Gastrocnemius medialis (tissue), 4 donors: ENCODE measurements at places on chromosomes 2 and 18. TPM values are rescaled to one million over a fixed set of nuclear protein-coding genes. Genes with fewer than 3 reads are reported as not detected.
A peak's percentile ranks its signal among the peaks of the same experiment; 100 is the strongest.

DNA sequence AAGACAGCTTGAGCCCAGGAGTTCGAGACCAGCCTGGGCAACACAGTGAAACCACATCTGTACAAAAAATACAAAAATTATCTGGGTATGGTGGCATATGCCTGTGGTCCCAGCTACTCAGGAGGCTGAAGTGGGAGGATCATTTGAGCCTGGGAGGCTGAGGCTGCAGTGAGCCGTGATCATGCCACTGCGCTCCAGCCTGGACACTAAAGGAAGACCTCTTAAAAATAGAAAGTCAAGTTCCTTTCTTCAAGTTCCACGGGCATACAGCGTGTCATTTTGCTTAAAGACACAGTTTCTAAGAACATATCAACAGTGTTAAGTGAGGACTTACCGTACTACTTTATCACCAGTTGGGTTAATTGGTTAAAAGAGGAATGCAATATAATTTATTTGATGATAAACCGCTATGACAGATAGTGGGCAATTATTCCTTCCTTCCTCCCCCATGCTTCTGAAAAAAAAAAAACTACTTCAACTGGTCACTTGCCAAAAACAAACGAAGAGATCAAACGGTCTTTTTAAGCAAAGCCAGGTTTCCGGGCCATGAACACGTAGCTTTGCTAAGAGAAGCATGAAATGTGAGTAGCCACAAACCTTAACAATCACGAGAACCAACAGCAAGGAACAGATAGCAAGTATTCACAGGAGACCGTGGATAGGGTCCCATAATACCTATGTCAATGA, 21.4 kb downstream of the AP1S3 start:
- H3K27me3 ChIP-seq: no peaks in the 10 kb centered on the region
- H3K36me3 ChIP-seq: no peaks in the 10 kb centered on the region
- H3K4me3 ChIP-seq: no peak overlapping the region
- H3K4me1 ChIP-seq: no peaks in the 10 kb centered on the region
- H3K27ac ChIP-seq: no peak overlapping the region

DNA sequence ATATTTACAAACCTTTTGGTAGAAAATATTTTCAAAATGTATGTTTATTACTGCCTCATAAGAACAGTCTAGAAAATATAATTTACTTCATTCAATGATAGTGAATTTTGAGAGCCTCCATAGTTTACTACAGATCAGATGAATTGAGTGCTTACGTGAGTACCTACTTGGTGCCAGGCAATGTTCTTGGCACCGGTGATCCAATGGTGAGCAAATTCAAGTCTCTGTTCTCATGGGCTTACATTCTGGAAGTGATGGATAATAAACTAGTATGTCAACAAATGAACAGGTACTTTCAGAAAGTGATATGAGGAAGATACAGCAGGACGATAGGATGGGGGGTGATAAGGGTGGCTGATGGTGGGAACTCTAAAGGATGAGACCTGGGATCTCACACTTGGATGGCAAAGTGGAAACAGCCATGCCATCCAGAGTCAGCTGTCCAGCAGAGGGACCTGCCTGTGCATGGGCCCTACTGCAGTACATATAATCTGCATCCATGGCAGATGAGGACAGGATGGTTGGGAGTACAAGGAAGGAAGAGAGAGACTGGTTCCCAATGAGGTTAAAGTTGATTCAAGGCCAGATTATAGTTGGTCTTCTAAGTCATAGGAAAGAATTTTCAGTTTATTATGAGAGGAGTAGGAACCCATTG, 277.0 kb downstream of the NEDD4L start:
- H3K36me3 ChIP-seq: no peaks in the 10 kb centered on the region
- no peaks in the 10 kb centered on the region for H3K27me3 ChIP-seq
- DNase-seq: no peak

GRCh38 chr18:40243607-40244006, 1711.4 kb upstream of the PIK3C3 start:
- H3K36me3 ChIP-seq: no peaks in the 10 kb centered on the region
- no peak overlapping the region for H3K27ac ChIP-seq
- no peak for DNase-seq
- no peak overlapping the region for H3K4me3 ChIP-seq
- no peaks in the 10 kb centered on the region for H3K27me3 ChIP-seq

DNA sequence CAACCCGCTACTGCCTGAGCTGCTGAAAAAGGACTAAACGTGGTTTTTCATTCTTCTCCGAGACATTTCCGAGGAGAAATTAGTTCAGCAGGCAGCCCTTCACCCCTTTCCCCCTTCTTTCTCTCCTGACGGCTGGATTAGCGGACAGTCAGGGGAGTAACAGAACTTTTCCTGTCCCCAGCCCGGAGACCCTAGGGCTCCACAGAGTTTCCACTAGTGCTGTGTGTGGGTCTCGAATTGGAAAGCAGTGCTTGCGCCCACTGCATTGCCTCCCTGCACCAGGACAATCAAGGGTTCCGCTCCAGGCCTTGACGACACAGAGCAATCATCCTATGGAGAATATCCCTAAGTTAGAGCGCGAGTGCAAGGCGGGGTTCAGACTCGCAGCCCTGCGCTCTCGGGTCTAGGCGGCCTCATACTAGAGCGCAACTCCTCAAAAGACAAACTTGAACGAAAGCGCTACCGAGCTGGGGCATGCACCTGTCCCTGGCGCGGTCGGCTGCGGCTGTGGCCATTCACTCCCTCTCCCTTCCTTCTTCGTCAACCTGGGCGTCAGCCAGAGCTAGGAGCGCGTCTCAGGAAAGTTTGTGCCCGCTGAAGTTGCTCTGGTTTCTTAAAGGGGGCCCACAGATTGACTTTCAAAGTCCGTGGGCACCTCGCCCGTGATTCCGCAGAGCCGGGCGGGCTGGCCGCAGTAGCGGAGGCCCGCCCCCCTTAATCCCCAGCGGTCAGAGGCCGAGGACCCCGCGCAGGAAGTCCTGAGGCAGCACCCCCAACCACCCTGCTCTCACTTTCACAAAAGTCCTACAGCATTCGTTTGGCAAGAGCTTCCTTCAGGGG, 801 bp downstream of the OSR1 start:
- no peak for DNase-seq
- H3K27me3 ChIP-seq: peaks cover 29% of the 10 kb centered on the region
- peaks cover 13% of the 10 kb centered on the region for H3K4me1 ChIP-seq
- H3K36me3 ChIP-seq: no peaks in the 10 kb centered on the region
- H3K4me3 ChIP-seq: peak overlapping the region; percentile 71

- peak; percentile 88 for DNase-seq
- no peaks in the 10 kb centered on the region for H3K36me3 ChIP-seq
- H3K4me3 ChIP-seq: no peak overlapping the region
- H3K27me3 ChIP-seq: no peaks in the 10 kb centered on the region
- H3K4me1 ChIP-seq: peaks cover 22% of the 10 kb centered on the region
Observed at GRCh38 chr2:127411653-127412369, 6.4 kb upstream of the PROC start.

DNA sequence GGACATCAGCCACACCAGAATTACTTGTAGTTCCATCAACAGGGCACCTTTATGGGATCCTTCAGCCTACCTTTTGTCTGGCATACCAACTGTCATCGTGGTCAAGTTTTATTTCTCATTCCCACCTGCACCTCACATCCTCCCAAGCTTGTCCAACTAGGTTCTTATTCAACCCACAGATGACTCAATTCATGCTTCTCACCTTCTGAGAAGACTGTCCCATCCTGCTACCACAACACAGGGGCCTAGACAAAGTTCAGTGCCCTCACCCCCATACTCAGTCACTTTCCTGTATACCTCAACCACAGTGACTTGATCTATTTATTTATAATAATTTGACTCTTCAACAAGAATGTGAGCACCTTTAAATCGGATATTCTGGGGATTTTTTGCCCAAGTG, 114.4 kb upstream of the ACVR1C start:
- DNase-seq: no peak
- H3K27ac ChIP-seq: peak overlapping the region; percentile 77
- no peaks in the 10 kb centered on the region for H3K27me3 ChIP-seq
- H3K36me3 ChIP-seq: no peaks in the 10 kb centered on the region
- peaks cover 56% of the 10 kb centered on the region for H3K4me1 ChIP-seq

- DNase-seq: no peak
- H3K4me1 ChIP-seq: no peaks in the 10 kb centered on the region
- H3K27me3 ChIP-seq: no peaks in the 10 kb centered on the region
- H3K4me3 ChIP-seq: no peak overlapping the region
- H3K36me3 ChIP-seq: no peaks in the 10 kb centered on the region
Observed at GRCh38 chr2:223865124-223865523, 27.7 kb upstream of the AP1S3 start.

GRCh38 chr2:228103379-228103778, 78.1 kb downstream of the SPHKAP start:
- no peaks in the 10 kb centered on the region for H3K36me3 ChIP-seq
- no peak for DNase-seq
- H3K4me3 ChIP-seq: no peak overlapping the region
- H3K4me1 ChIP-seq: no peaks in the 10 kb centered on the region
- no peak overlapping the region for H3K27ac ChIP-seq

DNA sequence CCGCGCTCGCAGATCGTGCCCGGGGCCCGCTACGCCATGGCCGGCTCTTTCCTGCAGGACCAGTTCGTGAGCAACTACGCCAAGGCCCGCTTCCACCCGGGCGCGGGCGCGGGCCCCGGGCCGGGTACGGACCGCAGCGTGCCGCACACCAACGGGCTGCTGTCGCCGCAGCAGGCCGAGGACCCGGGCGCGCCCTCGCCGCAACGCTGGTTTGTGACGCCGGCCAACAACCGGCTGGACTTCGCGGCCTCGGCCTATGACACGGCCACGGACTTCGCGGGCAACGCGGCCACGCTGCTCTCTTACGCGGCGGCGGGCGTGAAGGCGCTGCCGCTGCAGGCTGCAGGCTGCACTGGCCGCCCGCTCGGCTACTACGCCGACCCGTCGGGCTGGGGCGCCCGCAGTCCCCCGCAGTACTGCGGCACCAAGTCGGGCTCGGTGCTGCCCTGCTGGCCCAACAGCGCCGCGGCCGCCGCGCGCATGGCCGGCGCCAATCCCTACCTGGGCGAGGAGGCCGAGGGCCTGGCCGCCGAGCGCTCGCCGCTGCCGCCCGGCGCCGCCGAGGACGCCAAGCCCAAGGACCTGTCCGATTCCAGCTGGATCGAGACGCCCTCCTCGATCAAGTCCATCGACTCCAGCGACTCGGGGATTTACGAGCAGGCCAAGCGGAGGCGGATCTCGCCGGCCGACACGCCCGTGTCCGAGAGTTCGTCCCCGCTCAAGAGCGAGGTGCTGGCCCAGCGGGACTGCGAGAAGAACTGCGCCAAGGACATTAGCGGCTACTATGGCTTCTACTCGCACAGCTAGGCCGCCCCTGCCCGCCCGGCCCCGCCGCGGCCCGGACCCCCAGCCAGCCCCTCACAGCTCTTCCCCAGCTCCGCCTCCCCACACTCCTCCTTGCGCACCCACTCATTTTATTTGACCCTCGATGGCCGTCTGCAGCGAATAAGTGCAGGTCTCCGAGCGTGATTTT, 7.6 kb downstream of the TBR1 start:
- H3K4me3 ChIP-seq: peak overlapping the region; percentile 26
- no peak for DNase-seq
- H3K27me3 ChIP-seq: peaks cover 100% of the 10 kb centered on the region
- H3K36me3 ChIP-seq: no peaks in the 10 kb centered on the region

GRCh38 chr18:10147752-10148151, 233.9 kb downstream of the VAPA start:
- H3K27ac ChIP-seq: no peak overlapping the region
- H3K36me3 ChIP-seq: no peaks in the 10 kb centered on the region
- H3K27me3 ChIP-seq: no peaks in the 10 kb centered on the region
- no peak overlapping the region for H3K4me3 ChIP-seq

DNA sequence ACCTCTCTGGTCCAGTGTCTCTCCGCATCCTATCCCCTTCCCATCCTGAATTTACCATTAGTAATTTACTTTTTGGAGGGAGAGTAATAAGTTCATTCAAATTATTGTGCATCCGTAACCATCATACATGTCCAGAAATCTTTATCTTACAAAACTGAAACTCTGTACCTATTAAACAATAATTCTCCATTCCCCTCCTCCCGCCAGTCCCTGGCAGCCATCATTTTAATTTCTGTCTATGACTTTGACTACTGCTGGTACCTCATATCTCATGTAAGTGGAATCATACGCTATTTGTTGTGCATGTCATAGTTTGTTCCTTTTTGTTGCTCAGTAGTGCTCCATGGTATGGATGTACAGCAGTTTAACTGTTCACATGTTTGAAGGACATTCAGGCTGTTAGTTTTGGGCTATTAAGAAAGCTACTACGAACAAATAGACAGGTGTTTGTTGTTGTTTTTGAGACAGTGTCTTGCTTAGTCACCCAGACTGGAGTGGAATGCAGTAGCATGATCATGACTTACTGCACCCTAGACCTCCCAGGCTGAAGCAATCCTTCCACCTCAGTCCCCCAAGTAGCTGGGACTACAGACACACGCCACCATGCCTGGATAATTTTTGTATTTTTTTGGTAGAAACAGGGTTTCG, 2.0 kb downstream of the LIMS1 start:
- H3K27ac ChIP-seq: peak overlapping the region; percentile 88
- peak overlapping the region; percentile 99 for H3K4me3 ChIP-seq
- no peak for DNase-seq
- no peaks in the 10 kb centered on the region for H3K36me3 ChIP-seq
- no peaks in the 10 kb centered on the region for H3K27me3 ChIP-seq

DNA sequence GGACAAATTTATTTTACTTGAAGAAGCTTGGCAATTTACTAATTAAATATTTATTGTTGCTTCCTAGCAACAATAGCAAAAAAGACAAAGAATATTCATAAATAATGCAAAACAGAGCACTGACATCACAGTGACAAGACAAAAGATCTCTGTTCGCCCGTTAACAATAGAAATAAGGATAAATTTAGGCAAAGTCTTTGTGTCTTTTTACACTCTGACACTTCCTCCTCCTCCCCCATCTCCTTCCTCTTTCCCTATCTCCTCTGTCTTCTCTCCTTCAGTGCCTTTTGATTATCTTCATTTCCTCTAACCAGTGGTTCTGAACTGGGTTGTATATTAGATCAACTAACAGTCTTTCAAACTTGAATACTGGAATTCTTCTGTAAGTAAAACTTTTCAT, 808.4 kb downstream of the ERBB4 start:
- H3K4me3 ChIP-seq: no peak overlapping the region
- DNase-seq: no peak
- no peaks in the 10 kb centered on the region for H3K27me3 ChIP-seq
- no peak overlapping the region for H3K27ac ChIP-seq
- H3K4me1 ChIP-seq: no peaks in the 10 kb centered on the region

STRN gene
- 44.0 TPM for total RNA-seq

CYP1B1 gene
- total RNA-seq: 3.2 TPM

REG1B gene
- total RNA-seq: 1.4 TPM

GKN2 gene
- total RNA-seq: not detected

AQP12B gene
- total RNA-seq: not detected

ELAC1 gene
- 13.7 TPM for total RNA-seq

RAMP1 gene
- 28.7 TPM for total RNA-seq
